Right atrium auricular region (tissue), 2 donors: ENCODE measurements at places on chromosomes 5 and 9. TPM values are rescaled to one million over a fixed set of nuclear protein-coding genes. Genes with fewer than 3 reads are reported as not detected.

DNA sequence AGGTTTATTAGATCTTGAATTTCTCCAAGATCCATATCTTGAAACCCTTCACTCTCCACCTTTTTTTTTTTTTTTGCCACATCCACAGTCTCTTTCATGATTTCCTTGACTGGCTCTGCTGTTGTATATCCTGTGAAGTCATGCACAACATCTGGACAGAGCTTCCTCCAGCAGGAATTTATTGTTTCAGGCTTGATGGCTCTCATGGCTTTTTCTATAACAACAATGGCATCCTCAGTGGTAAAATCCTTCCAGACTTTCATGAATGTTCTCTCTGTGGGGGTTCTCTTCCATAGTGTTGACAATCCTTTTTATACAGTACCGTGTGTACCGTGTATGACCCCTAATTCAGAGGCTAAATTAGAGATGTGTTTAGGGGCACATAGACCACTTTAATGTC, 24.0 kb downstream of the RANBP17 start:
- DNase-seq: no peak

DNA sequence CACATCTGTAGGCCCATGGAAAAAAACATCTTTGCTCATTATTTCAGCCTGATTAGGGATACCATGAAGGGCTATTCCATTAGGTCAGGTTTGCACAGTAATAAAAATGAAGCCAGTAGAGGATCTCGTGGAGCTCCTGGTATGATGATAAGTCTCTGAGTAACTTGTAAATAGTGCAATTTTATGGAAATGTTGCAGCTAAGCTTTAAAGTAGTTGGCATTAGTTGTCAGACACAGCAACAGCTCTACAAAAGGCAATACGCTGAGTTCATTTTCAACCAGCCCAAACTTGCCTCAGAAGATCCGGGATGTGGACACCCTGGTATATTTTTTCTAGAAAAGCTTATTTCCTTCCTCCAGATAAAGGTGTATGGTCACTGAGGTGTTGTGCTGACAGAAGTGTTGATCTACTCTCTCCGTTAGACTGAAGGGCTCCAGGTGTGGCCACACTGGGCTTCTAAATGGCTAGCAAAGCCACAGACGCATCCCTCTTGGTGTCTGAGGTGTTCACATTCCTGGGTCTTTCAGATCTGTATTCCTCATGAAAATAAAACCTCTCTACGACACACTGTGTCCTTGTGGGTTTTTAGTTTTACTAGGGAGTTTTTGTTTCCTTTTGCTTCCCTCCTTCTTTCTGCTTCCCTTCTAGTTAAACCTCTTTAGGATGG, 141.6 kb downstream of the GHR start:
- no peak for DNase-seq

GRCh38 chr9:133264235-133264764, 10.7 kb downstream of the ABO start:
- no peak for DNase-seq

- no peak for DNase-seq
These were observed 67.6 kb downstream of the GHR start for GRCh38 chr5:42490831-42491230.

DNA sequence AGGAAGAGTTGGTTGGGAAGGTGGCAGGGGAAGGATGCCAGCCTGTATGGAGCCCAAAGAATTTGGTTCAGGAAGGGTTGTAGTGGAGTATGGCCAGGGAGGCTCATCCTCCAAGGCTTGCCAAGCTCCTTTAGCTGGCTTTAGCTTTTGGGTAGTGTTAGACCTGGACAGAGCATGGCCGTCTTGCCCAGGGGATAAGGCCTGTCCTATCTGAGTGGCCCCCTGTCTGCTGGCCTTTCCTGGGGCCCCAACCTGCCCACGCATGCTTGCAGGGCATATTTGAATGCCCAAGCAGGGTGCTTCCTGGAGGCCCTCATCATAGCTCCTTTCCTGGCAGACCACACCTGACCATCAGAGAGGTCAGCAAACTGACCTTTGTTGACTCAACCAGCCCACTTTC, 227.7 kb downstream of the CDH12 start:
- no peak for DNase-seq

- no peak for DNase-seq
These were observed 3.9 kb downstream of the EXOC3 start for GRCh38 chr5:446883-447263.

DNA sequence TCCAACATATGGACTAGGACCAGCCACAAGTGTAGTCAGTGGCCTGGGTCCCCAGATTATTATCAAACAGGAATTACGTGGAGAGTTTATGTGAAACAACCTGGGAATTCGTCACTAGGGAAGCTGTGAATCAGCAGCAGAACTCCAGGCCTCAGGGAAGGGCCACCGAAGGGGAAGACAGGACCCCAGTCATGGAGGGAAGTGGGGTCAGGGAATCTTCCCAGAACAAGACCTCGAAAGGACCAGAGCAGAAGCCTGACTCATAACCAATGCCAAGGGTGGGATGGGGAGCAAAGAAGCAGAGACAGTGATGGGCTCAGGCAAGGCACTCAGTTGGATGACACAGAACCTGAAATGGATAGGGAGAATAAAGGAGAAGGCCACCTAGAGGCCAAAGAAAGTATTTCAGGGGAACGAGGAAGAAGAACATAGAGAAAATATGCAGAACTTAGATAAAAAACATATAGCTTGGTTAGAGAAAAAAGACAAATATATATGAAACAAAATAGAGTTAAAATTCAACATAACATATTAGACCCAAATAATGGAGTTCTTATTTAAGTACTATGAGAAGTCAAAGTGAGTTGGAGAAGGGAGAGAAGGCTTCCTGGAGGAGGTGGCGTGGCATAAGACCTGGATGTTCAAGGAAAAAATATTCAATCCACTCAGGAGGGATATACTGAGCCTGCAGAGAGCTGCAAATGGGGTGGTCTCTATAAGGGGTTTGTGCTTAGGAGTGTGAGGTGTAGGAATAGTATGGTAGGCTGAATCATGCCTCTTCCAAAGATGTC, 66.7 kb upstream of the CAST start:
- no peak for DNase-seq

DNA sequence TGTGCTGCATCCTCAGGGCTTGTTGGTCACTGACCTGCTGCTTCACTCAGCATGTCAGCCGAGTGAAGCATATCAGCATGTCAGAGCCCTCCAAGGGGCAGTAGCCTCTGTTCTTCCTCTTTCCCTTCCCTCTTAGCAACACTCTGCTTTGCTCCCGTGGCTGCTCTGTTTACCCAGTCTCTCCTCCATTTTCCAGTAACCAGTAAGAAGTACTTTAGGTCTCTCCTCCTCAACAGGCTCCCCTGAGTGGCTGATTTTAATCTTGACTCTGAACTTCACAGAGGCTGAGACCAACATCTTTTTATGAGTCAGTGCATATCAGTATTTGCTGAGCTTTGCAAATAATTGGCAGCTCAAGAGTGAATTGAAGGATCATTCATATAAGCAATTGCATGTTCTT, 18.6 kb upstream of the ADRB2 start:
- DNase-seq: no peak

DNA sequence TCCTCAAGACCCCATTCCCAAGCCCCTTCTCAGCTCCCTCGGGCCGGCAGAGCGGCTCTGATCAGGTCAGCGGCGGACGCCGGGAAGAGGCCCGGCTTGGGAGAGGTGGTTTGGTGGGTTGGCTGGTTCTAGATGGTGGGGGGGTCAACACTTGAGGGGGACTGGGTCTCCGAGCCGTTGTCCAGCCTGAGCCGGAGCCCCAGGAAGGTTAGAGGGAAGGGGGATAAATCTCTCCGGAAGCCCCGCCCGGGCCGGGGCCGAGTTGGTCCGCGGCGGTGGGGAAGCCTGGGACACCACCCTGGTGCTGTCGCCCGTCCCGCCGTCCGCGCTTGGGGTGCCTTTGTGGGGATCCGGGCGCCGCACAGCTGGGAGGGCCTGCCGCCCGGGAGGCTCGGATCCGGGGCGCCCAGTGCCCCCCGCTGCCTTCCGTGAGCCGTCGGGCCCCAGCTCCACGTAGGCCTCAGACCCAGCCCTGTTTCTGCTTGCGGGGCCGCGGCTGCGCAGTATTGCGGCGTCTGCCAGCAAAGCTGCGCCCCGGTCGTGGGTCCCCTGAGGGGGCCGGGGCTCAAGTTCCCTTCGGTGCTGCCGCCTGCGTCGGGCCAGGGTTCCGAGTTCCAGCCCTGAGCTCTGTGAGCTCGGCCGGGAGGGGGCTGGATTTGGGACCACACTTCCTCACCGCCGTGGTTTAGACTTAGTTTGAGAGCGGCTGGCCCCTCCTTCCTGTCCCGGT, 542 bp upstream of the TRIM52 start:
- DNase-seq: peak; percentile 80

GRCh38 chr5:135426102-135427082, 20.8 kb downstream of the DCANP1 start:
- DNase-seq: no peak

- no peak for DNase-seq
These were observed 75.1 kb upstream of the ATG10 start for GRCh38 chr5:81896764-81897163.

- DNase-seq: no peak
These were observed 4.0 kb upstream of the BARHL1 start for GRCh38 chr9:132578367-132578932.

DNA sequence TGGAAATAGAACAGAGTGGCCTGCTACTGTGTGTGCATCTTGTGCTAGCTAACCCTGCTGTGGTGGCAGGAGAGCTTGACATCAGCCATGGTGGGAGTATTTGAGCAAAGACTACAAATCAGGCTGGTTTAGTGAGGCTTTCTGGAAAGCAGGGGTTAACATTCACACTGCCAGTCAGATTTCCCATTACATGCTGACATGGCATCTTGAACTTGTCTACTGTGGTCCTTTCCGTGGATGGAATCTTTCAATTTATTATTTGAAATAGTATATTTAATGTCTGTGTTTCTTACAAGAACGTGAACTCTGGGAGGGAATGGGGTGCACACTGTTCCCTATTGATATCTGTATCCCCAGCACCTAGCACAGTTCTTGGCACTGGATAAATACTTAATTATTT, 60.8 kb downstream of the GCNT4 start:
- no peak for DNase-seq

DNA sequence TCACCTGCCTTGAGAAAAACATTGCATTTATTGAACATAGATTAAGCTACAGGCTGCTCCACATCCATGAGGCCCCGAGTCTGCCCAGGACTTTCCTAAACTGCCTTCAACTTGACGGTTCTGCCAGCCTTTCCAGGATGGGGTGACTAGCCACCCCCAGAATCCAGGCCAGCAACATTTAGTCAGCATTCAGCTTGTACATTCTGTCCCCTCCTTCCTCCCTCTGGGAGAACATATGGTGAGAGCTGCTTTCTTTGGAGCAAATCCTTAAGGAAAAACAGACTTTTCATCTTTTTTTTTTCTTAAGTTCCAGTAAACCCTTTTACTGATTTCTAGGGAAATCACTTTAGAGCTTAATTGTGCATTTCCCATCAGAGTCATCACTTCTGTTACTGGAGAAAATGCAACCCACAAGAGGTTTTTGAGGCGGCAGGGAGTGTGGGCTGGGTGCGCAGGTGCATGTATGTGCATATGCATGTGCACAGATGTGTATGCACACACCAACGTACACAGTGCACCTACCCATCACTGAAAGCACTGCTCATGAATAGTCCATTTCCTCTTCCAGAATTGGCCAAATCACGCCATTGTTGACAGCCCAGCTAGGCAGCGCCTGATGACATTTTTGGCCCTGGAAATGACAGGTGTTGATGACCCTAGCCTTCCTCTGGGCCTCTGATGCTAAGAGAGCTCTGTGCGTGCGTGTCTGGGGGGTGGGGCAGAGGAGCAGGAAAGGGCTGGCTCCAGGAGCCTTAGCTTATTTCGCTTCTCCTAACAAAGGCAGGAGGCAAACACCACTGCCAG, 145.6 kb downstream of the HSD17B3 start:
- no peak for DNase-seq

DNA sequence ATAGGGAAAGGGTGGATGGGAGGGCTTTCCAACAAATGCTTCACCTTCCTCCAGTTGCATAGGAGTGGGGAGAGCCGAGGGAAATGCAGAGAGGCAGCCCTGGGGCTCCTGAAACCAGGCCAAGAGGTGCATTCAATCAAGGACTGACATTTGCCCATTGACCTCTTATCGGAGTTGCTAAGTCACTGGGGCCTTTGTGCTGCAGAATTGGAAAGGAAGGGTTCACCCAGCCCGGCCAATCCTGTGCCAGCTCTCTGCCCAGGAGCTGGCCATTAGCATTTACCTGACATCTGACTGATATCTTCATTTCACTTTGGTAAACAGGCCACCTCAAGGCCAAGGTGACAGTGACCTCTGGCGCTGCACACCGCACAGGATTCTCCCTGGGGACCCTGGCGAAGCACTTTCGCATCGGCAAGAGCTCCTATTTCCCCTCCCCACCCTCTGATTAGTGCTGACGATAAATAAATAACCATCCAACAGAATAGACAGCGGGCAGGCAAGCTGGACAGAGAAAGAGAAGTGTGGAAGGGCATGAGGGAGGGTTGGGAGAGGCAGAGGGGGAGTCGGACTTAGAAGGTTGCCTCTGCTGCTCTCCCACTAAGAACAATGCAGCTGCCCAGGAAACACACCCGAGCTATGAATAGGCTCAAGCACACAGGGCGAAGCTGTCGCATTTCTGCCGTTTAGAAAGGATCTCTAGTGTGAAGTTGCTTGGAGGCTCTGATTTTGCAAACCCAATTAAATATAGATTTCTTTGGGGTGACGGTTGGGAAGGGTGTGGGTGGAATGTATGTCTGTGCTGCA, 57.0 kb upstream of the BOD1 start:
- DNase-seq: no peak

DNA sequence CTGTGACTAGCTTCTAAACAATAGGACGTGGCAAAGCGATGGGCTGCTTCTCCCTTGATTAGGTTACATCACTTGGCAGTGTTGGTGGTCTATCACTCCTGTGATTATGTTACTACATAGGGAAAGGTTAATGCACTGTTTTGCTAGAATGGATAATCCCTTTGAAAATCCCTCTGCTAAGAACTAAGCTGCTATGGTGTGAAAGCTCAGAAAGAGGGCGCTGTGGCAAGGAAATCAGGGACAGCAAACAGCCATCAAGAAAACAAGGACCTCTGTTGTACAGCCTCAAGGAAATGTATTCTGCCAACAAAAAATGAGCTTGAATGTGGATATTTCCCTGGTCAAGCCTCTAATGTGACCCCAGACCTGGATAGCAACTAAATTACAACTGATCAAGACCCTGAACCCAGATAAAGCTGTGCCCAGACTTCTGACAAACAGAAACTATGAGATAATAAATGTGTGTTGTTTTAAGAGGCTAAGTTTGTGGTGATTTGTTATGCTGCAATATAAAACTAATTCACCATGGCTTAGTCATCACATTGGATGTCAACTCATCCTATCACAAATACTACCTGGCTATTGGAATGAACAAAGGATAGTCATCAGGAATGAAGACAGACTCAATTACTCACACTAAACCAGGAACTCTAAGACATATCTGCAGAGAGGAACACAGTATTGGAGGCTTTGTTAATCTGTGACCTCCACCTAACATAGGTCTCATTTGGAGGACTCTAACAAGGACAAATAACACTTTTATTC, 1215.9 kb downstream of the EFNA5 start:
- DNase-seq: no peak

- no peak for DNase-seq
These were observed 700.3 kb upstream of the TYRP1 start for GRCh38 chr9:11992866-11993265.

DDX41 gene
- 40.9 TPM for total RNA-seq

TXNDC8 gene
- total RNA-seq: not detected

PCDHA11 gene
- total RNA-seq: 0.96 TPM
